ENCODE measurements at places on chromosomes 1 and 21.

- no peak for DNase-seq
These were observed 38.4 kb upstream of the SPAG17 start for GRCh38 chr1:118223426-118223825.

DNA sequence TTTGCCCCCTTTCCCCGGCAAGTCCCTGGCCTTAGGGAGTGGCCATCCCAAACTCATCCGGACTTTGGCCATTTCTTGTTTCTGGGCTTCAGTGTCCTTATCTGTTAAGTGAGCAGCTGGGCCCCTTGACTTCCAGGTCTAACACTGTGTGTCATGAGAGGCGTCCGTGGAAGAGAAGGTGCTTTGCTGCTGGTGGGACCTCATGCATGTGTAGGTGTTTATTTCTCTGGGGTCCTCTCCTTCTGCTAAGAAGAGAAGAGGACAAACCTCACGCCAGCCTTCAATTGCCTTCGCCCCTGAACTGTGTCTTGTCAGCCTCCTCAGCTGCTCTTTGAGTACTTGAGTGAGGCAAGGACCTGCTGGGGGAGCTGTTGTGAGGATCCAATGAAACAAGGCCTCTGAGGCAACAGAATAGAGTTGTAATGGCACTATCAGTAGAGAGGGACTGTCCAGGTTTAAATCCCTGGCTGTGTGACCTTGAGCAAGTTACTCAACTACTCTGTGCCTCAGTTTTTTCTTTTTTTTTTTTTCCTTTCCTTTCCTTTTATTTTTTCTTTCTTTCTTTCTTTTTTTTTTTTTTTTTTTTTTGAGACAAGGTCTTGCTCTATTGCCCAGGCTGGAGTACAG lies 72.5 kb downstream of the RUNX3 start:
- no peak for DNase-seq

- DNase-seq: no peak
These were observed 182.9 kb upstream of the CSF3R start for GRCh38 chr1:36665478-36666080.

DNA sequence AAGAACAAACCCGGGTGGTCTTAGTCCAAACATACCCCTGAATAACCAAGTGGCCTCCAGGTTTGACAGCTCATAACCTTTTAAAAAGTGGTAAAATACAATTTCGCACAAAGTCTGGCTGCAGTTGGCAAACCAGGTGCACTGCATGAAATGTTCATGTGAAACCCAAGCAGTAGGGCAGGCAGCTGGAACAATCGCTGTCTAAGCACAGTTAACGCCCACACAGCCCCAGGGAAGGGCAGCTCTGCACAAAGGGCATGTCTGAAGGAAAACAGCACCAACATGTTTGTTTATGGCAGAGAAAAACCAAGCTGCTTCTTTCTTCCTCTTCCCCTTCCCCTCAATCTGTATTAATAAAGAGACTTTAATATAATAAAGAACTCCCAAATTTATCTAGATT lies 49.5 kb downstream of the KIAA1614 start:
- no peak for DNase-seq

GRCh38 chr1:206558794-206559671 lies 51.7 kb downstream of the RASSF5 start:
- no peak for DNase-seq

DNA sequence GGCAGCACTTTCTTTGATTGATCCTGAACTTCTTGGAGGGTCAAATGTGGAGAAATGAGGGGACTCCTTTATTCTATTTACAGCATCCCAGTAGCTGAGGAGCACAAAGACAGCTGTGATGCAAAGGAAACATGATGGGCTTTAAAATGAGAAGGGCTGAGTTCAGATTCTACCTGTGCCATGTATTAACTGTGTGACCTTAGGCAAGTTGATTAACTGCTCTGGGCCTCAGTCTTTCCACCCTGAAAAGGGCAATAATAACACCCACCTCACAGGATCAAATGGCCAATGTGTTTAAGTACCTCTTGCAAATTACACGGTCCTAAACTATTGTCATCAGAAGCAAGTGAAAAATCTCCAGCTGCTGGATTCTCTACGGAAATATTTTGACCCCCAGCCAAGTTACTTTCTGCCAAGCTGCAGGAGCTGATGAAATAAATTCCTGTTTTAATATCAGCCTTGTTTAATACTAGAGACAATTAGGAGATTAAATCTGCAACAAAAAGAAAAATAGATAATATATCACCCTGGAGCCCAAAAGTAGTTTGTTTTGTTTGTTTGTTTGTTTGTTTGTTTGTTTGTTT lies 15.7 kb downstream of the TMEM81 start:
- DNase-seq: no peak

DNA sequence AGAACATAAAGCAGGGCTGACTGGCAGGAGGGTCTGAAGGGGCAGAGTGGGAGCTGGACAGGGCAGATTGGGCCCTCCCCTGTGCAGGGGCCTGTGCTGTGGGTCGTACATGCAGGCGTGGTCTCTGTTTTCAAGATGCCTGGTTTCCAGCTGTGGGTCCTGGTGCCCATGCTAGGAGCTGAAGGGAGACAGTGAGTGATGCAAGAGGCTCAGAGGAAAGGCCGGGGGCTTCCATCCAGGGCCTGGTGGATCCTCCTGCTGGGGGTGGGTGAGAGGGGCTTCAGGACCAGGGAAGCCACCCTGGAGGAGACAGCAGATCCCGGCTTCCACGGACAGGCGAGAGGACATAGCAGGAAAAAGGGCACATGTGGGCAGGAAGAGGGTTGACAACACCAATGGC lies 349.0 kb upstream of the VAMP3 start:
- no peak for DNase-seq

DNA sequence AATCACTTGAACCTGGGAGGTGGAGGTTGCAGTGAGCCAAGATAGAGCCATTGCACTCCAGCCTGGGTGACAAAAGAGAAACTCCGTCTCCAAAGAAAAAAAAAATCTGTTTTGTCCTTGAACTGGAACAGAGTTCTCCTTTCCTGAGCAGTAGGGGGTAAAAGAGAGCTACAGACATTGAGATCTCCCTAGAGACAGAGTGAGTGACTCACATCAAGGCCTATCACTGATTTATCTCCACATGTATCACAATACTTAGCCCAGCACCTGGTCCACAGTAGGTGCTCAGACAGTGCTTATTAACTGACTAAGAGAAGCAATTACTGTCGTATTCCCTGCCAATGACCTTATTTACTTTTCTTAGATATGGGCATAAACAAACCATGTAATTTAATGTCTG lies 354.1 kb upstream of the C1orf87 start:
- no peak for DNase-seq

DNA sequence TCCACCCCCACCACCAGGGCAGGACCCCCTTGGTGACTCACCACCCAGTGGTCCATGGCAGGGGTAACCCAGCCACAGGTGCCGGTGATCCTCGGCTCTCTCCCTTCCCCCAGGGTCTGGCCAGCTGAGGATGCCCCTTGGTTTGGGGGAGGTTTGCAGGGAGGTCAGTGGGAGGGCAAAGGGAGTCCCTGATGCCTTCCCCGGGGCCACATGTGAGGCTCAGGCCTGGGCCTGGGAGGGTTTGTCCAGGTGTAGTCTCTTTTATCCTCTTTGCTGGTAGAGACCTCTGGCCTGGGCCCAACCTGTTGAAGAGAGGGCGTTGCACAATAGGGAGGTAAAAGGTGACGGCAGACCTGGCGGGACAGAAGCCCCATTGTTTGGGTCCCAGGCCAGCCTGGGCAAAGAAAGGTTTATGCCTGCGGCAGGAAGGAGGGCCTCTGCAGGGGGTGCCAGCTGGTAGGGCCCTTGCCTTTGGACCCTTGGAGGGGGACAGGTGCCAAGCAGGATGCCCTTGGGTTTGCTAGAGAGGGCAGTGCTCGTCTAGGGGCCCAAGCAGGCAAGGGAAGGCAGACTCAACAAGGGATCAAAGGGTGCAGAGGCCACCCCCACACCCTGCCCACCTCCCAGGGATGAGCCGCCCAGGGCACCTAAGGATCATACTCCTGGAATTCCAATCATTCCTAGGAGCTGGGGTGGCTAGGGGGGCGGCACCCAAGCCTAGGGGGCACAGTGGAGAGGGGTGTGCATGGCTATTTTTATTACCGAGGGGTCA lies 760 bp upstream of the TINAGL1 start:
- no peak for DNase-seq

DNA sequence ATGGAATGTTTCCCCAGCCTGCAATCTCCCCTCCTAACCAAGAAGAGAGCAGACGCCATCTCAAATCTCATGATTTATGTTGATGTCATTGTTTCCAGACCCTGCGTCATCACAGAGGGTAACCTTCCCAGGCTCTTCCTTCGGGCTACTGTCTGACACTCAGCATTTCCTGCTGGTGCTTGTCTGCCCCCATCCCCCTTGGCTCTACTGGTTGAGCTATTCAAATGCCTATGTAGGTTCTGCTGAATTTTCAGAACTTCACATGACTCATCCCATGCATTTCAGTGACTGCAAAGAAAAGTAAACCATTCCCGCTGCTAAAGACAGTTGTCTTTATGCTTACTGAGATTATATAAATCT lies 24.8 kb upstream of the ITPKB start:
- DNase-seq: no peak

- no peak for DNase-seq
These were observed 25.2 kb upstream of the ABCG1 start for GRCh38 chr21:42193721-42194120.

DNA sequence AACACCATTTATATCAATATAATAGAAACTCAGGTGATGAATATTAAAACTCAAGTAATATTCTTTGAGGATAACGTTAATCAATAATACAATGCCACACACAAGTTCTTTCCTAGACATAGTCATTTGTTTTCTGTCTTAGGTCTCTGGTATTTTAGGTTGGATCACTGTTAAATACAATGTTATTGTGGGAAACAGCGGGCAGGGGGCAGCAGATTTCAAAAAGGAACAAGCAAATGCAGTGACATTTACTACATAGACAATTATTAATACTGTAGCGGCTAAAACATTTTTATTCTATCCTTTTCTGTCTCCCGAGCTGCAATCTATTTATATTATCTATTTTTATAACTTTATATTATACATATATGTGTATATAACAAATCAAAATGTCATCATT lies 186.4 kb upstream of the ZNHIT6 start:
- no peak for DNase-seq

DNA sequence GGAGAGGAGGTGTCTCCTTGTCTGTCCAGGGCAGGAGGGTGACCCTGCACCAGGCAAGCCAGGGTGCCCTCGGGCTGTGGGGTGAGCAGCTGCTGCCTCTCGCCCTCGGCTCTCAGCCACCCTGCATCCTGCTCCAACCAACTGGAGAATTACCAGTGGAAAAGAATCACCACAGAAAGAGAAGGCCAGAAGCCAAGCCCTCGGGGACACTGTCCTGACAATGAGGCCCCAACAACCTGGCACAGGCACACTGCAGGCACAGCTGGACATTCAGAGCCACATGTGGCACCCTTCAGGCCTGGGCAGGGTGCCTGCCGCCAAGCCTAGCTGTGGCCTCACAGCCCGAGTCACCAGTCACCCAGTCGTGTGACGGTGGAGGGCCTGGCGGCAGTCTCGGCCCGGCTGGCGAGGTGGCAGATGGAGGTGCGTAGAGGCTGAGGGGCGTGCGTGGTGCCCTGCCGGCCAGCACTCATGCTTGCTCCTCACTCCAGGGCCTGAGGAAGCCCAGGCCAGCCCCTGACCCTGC lies 12.0 kb downstream of the MEGF6 start:
- no peak for DNase-seq

DNA sequence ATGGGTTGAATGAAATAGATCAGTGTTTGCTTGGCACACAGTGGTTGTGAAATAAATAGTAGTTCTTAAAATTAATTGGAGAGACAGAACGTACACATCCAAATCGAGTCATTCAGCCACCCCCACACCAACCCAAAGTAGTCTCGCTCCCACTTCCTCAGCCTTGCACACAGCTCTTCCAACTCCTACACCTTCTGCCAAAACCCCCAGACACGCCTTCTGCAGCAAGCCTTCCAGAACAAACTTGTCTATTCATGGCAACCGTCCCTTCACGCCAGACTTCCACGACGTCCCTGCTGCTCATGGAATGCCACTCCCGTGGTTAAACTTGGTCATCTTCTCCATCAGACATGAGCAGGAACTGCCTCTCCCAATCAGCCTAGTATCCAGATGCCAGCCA lies 37.5 kb upstream of the RD3 start:
- DNase-seq: no peak

DNA sequence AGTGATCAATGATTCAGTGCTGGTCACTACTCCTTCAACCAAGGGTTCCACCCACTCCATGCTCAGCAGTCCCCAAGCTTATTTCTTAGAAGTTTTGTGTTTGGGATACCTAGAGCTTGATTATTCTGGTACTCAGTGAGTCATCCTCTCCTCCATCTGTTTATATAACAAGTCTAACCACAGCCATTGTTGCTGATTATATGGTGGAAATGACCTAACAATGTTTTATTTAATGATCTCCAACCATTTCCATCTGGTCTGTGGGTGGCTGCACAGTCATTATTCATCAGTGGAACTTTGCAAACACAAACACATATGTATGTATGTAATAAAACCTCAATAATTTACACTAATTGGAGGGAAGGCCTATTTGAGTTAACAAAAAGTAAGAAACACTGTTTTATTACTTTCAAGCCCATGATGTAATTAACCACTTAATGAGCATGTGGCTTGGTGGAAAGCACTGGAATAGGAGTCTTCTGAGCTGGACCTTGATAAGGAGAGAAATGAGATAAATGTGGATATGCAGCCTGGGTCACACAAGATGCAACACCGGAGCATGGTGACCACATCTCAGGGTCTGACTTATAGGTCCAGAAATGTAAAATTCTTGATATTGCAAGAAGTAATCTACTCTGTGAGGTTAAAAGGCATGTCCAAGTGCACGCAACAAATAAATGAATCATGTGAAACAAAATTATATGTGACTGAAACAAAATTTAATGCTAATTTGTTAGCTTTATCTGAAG lies 99.0 kb upstream of the WLS start:
- DNase-seq: no peak

- no peak for DNase-seq
These were observed 32.8 kb downstream of the LIN9 start for GRCh38 chr1:226276077-226276682.

- no peak for DNase-seq
These were observed 61.9 kb downstream of the DNTTIP2 start for GRCh38 chr1:93816970-93817678.

DNA sequence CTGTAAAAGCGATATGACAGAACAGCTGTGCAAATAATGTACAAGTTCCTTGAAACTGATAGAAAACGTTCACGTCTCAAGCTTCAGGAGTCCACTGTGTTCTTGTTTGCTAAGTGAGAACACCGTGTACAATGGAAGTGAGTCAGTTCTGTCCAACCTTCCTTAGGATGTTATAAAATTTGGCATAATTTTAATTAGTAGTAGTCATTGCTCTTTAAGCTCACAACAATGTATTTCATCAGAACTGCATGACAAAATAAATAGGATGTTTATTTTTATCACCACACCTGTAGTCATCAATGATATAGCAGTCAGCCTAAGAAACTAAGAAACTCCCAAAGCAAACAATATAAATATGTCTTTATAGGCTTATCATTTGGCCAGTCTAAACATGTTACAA lies 53.0 kb downstream of the RGS2 start:
- no peak for DNase-seq
